Activated T-cell treated with anti-CD3 and anti-CD28 coated beads for 4 hours (primary cell): ENCODE measurements at places on chromosomes 6 and 20.

- DNase-seq = no peak
Measured at GRCh38 chr6:20770773-20771172, 236.5 kb downstream of the CDKAL1 start.

- no peak for DNase-seq
Measured at GRCh38 chr6:25486550-25486949, 165.5 kb upstream of the SCGN start.

GRCh38 chr20:56766528-56766927 is 137.4 kb downstream of the TFAP2C start:
- no peak for DNase-seq

GRCh38 chr20:63328026-63328700 is 33.0 kb downstream of the CHRNA4 start:
- DNase-seq = no peak

- no peak for DNase-seq
Measured at GRCh38 chr6:137223370-137224131, 4.4 kb upstream of the IFNGR1 start.

- DNase-seq = no peak
Measured at GRCh38 chr6:97085772-97086171, 161.2 kb downstream of the KLHL32 start.

GRCh38 chr6:16540804-16541752 is 220.2 kb downstream of the ATXN1 start:
- DNase-seq = no peak
